Activated CD4-positive, alpha-beta T cell treated with anti-CD3 and anti-CD28 coated beads, Interleukin-10, Interleukin-2, amounts not matched to agents 100 ng/mL and 50 ng/mL, durations not matched to agents 16 hours and 8 hours (primary cell): ENCODE measurements at places on chromosomes 1 and 21.
A peak's percentile ranks its signal among the peaks of the same experiment; 100 is the strongest.

GRCh38 chr1:216935901-216936300 lies 212.7 kb upstream of the ESRRG start:
- DNase-seq, result no peak

- no peak for DNase-seq
Measured at GRCh38 chr21:16842696-16843035, 670.2 kb upstream of the CXADR start.

GRCh38 chr1:84344286-84344685 lies 42.8 kb downstream of the SAMD13 start:
- DNase-seq, result no peak

DNA sequence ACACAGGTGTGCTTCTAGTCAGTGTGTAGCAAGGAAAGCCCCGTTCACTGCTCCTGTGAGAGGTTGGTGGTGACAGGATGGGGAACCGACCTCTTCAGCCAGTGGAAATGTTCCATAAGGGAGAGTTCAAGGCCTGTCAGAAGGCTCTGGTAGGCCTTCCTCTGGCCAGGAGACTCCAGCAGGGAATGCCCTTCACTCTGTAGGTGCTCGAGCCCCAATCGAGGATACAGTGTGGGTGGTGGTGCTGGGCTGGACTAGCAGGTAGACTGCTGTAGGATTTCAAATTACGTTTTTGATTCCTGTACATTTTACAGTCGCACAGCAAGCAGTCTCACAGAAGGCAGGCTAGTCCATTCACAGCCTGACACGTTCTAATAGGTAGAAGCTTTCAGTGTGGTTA lies 37.8 kb downstream of the NCF2 start:
- no peak for DNase-seq

DNA sequence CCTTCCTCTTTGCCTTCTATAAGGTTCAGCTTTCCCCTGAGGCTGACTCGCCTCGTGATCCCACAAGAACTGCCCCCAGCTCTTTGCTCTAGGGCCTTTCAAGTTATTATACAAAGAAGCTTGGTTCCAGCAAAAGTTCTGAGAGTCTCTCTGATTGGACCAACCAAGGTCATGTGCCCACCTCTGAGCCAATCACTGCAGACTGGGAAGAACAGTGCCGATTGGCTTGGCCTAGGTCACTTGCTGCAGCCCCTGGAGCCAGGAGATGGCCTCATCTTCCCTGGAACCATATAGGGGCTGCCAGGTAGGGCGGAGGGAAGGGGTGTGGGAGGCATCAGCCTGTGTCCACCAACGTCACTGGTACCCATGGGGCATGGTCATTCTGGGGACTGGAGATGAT lies 22.8 kb downstream of the TAS1R2 start:
- DNase-seq, result no peak

- DNase-seq, result no peak
Measured at GRCh38 chr1:213200630-213201029, 149.6 kb downstream of the RPS6KC1 start.

- DNase-seq, result no peak
Measured at GRCh38 chr1:51675177-51675780, 58.4 kb downstream of the OSBPL9 start.

GRCh38 chr1:10253755-10254154 lies 43.4 kb downstream of the KIF1B start:
- DNase-seq, result peak; percentile 40

DNA sequence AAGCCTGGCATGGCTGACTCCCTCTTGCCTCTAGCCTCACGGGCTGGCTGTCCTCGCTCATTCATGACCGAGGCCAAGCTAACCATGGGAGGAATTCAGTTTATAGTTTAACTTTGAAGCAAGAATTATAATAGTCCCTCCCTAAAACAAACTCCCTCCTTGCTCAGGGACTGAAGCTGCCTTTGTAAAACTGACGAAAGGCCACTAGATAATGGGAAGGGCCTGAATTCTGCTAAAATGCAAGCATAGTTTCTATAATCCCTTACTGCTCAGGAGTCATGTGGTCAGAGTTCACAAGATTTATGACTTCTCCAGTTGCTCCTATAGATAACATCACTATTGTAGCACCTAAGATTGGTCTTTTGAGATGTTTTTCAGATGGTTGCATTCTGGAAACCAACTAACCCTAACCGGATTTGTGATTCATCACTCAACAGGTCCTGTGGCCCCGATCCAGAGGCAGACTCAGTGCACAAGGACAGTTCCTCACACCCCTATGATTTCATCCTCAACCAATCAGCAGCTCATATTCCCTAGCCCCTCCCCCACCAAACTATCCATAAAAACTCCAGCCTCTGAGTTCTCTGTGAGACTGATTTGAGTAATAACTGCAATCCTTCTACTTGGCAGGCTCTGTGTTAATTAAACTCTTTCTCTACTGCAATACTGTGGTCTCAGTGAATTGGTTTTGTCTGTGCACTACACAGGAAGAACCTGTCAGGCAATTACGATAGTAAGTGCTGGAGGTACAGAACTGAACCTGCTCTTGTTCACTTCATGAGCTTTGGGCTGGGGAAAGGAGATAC lies 26.4 kb downstream of the HHIPL2 start:
- DNase-seq, result no peak

DNA sequence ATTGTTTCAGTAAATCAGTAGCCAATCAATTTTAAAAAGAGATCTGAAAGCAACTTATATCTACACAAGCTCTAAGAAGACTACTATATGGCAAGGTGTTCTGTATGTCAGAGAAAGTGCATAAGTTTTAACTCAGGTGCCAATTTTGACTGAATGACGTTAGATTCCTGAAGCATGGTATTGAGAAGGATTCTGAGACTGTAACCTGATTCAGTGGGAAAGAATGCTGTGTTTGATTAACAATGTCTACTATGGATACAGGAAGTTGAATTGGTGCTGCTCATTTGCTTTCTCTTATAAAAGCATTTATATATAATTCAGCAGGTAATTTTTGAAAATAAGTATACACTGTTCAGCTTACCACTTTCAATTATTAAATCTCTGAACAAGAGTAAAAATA lies 156.3 kb downstream of the PAPPA2 start:
- no peak for DNase-seq

- peak; percentile 3 for DNase-seq
Measured at GRCh38 chr21:31235671-31236450, 108.2 kb downstream of the TIAM1 start.
